Renal pelvis (tissue), 12 donors: ENCODE measurements at places on chromosomes 16 and 17. TPM values are rescaled to one million over a fixed set of nuclear protein-coding genes. Genes with fewer than 3 reads are reported as not detected.

Gene PRSS22
- 8.8 TPM for polyA plus RNA-seq

Gene HCRT
- polyA plus RNA-seq = not detected

Gene ELAC2
- 67.3 TPM for polyA plus RNA-seq

GRCh38 chr16:88468275-88469129 lies 15.4 kb downstream of the ZFPM1 start:
- DNase-seq = peak; percentile 49

DNA sequence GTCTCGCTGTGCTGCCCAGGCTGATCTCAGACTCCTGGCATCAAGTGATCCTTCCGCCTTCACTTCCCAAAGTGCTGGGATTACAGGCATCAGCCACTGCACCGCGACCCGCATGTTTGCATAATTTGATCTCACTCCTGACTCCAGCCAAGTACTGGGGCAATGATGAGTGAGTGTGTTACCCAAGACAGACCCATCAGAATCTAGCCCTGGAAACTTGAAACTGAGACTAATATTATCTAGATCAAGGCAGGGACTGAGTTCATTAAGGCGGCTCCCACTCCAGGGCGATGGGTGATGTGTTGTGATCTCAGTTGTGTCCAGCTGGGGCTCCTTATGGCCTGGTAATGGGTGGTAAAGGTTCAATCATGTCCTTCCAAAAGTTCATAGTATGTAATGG lies 53.4 kb downstream of the EMP2 start:
- DNase-seq = no peak

DNA sequence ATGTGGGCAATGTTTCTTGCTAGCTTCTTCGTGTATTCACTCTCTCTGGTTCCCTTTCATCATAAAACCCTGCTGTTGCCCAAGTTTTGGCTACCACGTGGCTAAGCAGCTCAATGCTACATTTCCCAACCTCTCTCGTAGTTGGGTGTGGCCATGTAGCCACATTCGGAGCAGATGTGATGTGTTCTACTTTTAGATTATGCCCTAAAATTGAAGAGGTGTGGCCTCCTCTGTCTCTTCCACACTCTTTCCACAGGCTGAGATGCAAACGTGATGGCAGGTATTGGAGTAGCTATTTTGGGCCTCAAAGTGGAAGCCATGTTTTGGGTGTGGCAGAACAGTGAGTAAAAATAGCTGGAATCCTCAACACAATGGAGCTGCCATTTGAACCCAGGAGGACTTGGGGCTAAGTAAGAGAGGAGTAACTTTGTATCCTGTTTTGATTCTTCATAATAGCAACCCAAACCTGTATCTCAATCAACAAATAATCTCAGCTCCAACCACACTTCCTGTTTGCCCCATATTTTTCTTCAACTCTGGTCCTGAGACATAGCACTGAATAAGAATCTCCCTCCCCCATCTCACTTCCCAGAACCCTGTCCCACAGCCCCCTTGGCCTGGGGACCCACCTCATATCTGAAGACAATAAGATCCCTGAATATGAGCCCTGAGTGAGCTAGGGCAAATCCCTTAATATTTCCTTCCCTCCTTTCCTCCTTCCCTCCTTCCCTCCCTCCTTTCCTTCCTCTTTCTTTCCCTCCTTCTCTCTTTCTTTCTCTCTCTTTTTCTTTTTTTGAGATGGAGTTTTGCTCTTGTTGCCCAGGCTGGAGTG lies 4.0 kb downstream of the NUPR1 start:
- DNase-seq = no peak

GRCh38 chr16:49618955-49619354 lies 237.0 kb downstream of the ZNF423 start:
- DNase-seq = no peak
